Stimulated activated CD8-positive, alpha-beta memory T cell treated with anti-CD3 and anti-CD28 coated beads, Interleukin-12 subunit alpha, Interleukin-12 subunit beta, amount 100 ng/mL, for 4 hours (primary cell): ENCODE measurements at places on chromosomes 2 and 18.

GRCh38 chr2:214830794-214831346 lies 21.4 kb upstream of the BARD1 start:
- no peak for DNase-seq

DNA sequence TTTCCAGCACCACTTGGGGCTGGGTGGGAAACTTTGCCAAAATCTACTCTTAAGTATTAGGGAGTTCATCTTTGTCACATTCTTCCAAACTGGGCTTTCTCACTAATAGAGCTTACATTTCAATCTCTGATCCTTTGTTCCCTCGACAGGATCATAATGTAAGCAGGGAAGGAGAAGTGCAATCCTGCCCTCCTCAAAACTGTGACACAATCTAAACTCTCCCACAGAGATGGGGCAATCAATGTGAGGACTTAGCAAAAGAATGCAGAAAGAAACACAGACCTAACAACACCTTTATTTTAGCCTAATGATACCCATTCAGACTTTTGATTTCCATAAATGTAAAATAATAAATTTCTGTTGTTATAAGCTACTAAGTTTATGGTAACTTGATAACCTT lies 40.8 kb downstream of the DSEL start:
- DNase-seq = no peak

GRCh38 chr2:153105829-153106578 lies 372.6 kb downstream of the RPRM start:
- no peak for DNase-seq

- no peak for DNase-seq
Observed at GRCh38 chr2:69315160-69315761, 71.8 kb downstream of the GFPT1 start.

- no peak for DNase-seq
Observed at GRCh38 chr18:12403601-12404506, 3.9 kb upstream of the PRELID3A start.

DNA sequence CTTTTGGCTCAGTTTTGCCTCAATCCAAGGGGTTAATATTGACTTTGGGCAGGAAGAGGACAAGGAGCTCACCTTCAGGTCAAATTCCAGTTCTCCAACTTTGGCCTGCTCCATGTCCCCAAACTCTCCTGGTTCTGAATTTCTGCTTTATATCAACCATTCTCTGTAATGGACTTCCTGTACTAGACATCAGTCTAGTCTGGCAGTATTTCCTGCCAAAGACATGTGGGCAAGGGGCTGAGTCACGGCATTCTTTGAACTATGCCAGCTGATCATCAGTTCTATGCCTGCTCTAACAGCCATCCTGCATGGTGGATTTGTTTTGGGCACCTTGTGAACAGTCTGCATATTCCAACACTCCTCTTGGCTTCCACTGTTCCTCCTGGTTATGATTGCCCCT lies 199.4 kb downstream of the ZEB2 start:
- peak; percentile 51 for DNase-seq

DNA sequence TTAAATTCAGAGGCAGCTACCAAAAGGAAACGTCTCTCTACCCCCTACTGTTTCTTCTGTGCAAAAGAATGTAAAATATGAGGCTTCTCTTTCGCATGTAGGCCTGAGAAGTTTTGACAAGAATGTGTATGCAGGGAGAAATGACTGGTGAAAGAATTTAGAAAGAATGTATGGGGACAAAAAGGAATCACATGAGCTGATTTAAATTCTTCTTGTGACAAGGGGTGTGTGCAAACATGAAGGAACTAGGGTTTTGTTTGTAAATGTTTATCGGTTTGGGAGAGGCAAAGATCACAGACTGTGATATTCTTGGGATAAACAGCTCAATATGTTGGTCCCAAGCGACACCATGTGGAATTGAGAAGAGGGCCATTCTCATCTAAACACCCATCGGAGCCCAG lies 345.2 kb upstream of the VRK2 start:
- DNase-seq = no peak

- DNase-seq = no peak
Observed at GRCh38 chr2:119449521-119449920, 17.9 kb downstream of the TMEM37 start.

- no peak for DNase-seq
Observed at GRCh38 chr18:6650747-6651146, 78.8 kb upstream of the ARHGAP28 start.
